ENCODE measurements at places on chromosomes 3 and 15.
A peak's percentile ranks its signal among the peaks of the same experiment; 100 is the strongest.

- DNase-seq: no peak
Measured at GRCh38 chr15:74136814-74137536, 6.6 kb downstream of the ISLR2 start.

GRCh38 chr3:185489462-185489861, 9.4 kb downstream of the TMEM41A start:
- DNase-seq: no peak

- no peak for DNase-seq
Measured at GRCh38 chr3:127691489-127691888, 18.7 kb downstream of the ABTB1 start.

- DNase-seq: no peak
Measured at GRCh38 chr15:76752549-76752948, 152.6 kb downstream of the SCAPER start.

- DNase-seq: no peak
Measured at GRCh38 chr15:70609889-70610288, 153.5 kb downstream of the UACA start.

DNA sequence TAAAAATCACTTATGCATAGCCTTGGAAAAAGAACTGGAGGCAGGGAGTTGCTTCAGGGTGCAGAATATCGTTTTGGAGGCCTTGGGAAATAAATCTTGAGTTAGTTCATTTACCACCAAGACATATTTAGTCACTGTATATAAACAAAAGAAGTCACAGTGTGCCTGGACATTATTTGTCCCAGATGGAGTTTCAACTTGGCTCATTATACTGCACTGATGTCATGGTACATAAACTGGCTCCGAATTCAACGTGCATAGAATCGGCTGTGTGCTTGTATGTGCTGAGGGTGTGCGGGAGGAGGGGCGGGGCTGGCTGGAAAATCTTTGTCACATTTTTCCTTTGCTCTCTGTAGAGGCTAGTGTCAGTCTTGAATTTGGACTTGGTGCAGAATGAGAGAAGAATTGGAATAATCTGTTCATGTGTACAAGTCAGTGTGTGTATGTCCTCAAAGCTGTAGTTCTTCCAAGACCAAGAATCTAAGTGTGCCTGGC, 86.6 kb downstream of the FNDC3B start:
- no peak for DNase-seq

DNA sequence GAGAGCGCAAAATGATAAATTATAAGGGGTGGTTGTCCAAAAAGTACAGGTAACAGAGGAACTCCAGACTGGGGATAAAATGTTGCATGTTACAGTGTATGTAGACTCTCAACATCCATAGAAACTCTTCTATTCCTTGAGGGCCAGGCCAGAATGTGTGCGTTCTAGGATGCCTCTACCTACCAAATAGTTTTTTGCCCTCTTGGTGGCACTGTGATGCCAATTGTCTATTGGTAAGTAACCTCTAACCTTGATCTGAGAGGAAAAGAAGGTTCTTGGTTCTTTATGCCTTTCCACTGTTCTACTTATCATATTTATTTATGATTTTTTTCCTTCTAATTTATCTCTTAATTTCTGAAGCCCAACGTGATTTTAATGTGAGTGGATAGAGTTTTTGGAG, 424.6 kb downstream of the GRM7 start:
- DNase-seq: no peak

- DNase-seq: no peak
Measured at GRCh38 chr3:53073553-53074365, 27.9 kb upstream of the SFMBT1 start.

GRCh38 chr3:2837239-2837638, 272.9 kb downstream of the IL5RA start:
- DNase-seq: no peak

DNA sequence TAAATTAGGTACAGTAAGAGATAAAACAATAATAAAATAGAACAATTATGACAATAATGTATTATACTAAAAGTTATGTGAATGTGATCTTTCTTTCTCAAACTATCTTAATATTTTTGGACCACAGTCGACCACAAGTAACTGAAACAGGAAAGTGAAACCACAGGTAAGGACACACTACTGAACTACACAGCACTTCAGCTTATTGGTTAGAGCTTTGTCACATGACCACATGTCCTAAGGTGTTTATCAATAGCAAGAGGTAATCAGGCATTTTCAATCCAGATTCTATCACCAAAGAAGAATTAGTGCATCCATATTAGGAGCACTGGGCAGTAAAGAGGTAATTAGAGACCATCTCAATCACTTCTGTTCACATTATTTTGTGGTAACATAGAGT, 392.8 kb downstream of the RSL24D1 start:
- no peak for DNase-seq

DNA sequence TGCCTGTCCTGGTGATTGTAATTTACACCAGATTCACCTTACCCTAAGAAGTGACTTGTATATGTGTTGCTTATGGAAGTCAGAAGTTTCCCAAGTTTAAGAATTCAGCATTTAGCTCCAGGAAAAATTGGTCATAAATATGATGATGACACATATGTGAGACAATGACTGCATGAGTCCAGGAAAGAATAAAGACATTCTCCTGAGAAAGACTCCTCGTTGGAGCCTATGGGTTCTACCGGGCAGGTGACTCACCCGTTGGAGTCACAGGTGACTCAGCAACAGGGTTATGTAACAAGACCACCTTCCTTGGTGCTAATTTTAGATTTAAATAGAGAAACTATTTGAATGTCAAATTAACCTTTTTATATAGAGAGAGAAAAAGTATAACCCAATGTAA, 662.4 kb downstream of the FHIT start:
- DNase-seq: no peak

- no peak for DNase-seq
Measured at GRCh38 chr3:137514853-137515252, 249.3 kb upstream of the SOX14 start.

- no peak for DNase-seq
Measured at GRCh38 chr15:91254766-91255165, 154.7 kb downstream of the SV2B start.

DNA sequence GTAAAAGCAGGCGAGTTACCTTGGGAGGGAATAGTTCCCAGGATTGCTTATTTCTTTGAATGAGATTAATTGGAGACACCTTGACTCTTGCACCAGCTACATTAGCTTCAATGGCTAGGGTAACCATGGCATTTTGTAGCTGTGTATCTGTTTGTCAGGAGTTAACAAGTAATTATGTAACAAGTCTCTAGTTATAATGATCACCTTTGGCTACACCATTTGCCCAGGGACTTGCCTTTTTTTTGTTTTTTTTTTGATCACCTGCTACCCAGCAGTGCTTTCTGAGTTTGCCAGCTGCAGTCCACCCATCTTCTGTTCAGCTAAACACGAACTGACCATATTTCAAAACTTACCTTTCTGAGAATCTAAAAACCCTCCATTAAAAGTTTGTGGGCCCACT, 2.2 kb downstream of the MED12L start:
- DNase-seq: no peak

GRCh38 chr3:155334914-155335723, 41.6 kb upstream of the STRIT1 start:
- DNase-seq: no peak

DNA sequence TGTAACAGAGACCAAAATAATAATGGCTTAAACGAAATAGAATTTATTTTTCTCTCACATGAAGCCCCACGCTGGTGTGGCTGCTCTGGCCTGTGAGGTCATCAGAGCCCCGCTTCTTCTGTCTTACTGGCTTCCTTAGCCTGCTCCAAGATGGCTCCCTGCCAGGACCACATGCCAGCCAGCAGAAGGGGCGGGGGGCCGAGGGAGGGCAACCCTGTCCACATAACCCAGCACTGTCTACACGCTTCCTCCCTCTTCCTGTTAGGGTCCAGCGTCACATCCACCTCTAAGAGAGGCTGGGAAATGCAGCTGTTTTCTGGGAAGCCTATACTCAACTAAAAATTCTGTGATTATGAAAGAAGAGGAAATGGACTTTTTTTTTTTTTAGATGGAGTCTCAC, 107.9 kb upstream of the DLG1 start:
- DNase-seq: no peak

GRCh38 chr3:46797486-46797885, 65.8 kb downstream of the MYL3 start:
- no peak for DNase-seq

- no peak for DNase-seq
Measured at GRCh38 chr15:45729141-45729540, 94.3 kb downstream of the SQOR start.

GRCh38 chr3:14785207-14786155, 33.3 kb upstream of the FGD5 start:
- DNase-seq: no peak

- no peak for DNase-seq
Measured at GRCh38 chr3:138078096-138078495, 37.3 kb downstream of the DZIP1L start.

DNA sequence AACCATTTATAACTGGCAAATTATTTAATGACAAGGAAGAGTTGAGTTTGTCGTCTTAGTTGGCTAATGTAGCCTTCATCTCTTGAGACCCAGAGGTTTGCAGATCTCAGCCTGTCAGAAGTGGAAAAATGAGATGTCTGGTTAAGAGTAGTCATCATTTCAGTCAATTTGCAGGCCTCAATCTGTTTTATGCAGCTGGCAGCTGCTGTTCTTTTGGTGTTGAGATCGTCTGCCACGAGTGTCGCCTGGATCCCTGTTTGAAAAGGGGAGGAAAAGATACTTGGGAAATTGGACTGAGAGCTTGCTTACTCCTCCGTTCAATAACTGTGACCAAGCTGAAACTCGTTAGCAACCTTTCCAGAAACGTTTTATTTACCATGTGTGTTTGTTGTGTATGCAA, 2.3 kb downstream of the PHLDB2 start:
- no peak for DNase-seq

GRCh38 chr3:170909129-170909903, 879 bp upstream of the EIF5A2 start:
- DNase-seq: no peak

- no peak for DNase-seq
Measured at GRCh38 chr3:190017521-190018288, 103.0 kb downstream of the P3H2 start.

GRCh38 chr15:56240390-56240789, 3.3 kb downstream of the RFX7 start:
- no peak for DNase-seq

- DNase-seq: no peak
Measured at GRCh38 chr15:73997986-73998385, 3.5 kb downstream of the PML start.

- no peak for DNase-seq
Measured at GRCh38 chr15:78316283-78317083, 17.1 kb upstream of the SKIC8 start.

DNA sequence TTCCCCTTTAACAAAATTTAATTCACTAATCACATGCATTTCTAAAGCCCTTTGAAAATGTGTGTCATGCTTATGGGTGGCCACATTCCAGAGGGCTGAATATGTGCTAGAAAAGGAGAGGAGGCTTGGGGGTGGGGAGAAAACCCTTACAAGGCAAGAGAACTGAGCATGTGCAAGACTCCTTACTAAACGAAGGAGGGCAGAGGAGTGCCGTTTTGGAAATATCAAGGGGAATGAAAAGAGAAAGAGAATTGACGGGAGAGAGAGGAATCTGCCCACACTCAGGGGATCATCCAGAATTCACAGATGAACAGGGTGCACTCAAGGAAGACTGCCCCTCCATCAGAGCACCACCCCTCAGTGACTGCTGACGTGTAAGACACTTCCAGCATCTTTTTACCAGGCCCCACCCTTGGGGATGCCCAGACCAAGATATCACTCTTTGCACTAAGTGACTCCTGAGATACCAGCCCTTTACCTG, 37.9 kb upstream of the TSC22D2 start:
- no peak for DNase-seq

GRCh38 chr3:114551770-114552526, 258.1 kb downstream of the TIGIT start:
- DNase-seq: no peak

DNA sequence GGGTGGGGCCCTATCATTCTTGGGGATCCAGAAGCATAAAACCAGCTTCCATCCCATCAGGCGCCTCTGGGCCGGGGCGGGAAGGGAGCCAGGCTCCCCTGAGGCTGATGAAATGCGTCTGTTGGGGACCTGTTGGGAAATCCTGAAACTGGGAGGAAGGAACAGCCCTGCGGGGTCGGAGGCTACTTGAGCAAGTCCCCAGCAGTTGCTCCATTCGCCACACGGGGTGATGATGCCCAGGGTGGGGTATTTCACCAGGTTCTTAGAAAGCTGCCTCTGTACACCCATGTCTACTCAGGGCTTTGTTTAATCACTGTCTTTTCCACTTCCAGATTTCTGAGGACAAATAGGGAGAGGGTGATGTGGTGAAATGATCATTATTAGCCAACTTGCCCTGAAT, 25.4 kb upstream of the TSEN2 start:
- DNase-seq: no peak

DNA sequence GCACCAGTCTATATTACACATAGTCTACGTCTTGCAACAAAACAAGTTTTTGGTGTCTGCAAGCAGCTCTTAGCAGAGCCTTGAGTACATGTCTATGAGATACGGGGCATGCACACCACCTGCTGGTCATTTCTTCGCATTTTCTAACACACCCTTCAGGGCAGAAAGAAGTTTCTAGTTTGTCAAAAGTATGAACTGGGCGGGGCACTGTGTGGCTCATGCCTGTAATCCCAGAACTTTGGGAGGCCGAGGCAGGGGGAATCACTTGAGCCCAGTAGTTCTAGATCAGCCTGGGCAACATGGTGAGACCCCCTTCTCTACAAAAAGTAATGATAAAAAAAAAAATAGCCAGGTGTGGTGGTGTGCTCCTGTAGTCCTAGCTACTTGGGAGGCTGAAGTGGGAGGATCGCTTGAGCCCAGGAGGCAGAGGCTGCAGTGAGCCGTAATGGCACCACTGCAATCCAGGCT, 64.2 kb upstream of the ARL8B start:
- DNase-seq: peak; percentile 34

DNA sequence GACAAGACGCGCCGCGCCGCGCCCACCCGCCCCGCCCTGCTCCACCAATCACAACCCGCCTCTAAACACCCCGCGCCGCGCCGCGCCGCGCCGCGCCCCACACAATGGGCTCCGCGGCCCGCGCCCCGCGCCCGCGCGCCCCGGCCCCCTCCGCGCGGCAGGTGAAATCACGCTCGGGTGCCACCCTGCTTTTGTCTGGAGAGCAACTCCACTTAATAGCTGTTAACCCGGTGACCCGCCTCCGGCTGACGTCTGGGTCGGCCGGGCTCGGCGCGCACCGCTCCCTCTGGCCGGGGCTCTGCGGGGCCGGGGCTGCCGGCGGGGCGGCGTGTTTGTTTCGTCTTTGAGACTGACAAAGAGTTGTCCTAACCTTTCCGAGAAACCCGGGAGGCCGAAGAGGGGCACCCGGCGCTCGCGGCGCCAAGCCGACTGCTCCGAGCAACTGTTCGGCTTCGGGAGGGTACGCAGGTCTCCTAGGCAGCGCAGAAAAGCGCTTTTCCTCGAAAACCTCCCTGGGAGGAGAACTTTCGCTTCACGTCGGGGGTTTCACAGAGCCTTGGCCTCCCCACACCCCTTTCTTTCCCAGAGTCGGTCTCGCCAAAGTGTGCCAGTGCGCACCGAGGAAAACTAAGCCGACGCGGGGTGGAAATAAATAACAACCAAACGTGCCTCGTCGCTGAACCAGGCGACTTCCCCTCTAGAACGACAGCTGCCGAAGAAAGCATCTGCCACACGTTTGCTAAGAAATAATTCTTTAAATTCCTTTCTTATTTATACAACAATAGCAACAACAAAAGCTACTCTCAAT, 518.4 kb downstream of the FOXP1 start:
- DNase-seq: peak; percentile 62

- no peak for DNase-seq
Measured at GRCh38 chr3:86149054-86149453, 841.9 kb downstream of the VGLL3 start.
